ENCODE measurements at places on chromosomes 6 and 20.
A peak's percentile ranks its signal among the peaks of the same experiment; 100 is the strongest.

DNA sequence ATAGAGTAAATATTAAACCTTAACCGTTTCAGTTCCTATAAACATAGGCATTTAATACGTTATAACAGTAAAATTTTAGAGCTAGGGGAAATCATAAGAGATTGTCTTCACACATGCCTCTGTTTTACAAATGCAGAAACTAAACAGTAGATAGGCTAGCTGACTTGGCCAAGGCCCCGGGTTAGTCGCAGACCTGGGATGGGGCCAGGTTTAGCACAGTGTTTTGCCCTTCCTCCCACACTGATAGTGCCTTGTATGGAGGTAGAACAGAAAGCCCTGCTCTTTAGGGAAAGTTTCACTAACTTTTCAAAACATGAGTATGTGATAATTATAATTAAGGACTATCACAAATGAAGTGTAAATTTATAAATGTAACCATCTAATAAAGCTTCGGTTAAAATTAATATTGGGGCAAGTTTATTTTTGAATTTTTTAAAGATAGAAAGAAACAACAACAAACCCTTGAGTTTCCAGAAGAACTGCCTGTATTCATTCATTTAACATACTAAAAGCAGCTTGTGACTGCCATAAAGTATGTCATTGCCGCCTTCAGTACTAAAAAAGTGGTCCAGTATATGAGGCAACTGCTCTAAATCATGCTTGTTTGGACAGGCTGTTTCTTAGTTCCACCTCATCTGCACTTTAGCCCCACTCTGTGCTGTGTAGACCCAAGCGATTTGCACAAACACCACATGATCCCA, 62.5 kb upstream of the LOC128125822 start:
- DNase-seq = no peak

GRCh38 chr6:44342052-44342451, 398 bp upstream of the SPATS1 start:
- DNase-seq = no peak

- DNase-seq = no peak
Observed at GRCh38 chr6:112307707-112308106, 39.4 kb upstream of the RFPL4B start.

DNA sequence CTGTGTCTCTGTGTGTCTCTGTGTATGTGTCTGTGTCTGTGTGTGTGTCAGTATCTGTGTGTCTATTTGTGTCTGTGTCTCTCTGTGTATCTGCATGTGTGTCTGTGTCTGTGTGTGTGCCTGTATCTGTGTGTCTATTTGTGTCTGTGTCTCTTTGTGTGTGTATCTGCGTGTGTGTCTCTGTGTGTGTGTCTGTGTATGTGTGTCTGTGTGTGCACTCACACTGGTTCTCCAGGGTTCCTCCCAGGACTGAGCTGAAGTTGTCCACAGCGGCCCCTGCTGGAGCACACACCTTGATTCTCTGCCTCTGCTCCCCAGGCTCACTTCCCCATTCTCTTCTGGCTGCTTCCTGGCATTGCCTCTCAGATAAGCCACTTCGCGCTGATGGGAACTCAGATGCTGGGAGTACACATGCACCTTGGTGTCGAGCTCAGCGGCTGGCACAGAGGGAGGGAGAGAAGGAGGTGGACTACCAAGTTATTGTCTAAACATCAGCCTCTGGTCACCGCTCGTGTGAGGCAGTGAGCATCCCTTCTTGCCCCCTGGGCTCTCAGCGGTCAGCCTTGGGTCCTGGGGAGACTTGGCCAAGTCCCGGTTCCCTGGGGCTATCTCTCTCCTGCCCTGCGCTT, 104.9 kb upstream of the NXT1 start:
- DNase-seq = peak; percentile 26

GRCh38 chr20:35561671-35562070, 19.8 kb downstream of the ERGIC3 start:
- no peak for DNase-seq

DNA sequence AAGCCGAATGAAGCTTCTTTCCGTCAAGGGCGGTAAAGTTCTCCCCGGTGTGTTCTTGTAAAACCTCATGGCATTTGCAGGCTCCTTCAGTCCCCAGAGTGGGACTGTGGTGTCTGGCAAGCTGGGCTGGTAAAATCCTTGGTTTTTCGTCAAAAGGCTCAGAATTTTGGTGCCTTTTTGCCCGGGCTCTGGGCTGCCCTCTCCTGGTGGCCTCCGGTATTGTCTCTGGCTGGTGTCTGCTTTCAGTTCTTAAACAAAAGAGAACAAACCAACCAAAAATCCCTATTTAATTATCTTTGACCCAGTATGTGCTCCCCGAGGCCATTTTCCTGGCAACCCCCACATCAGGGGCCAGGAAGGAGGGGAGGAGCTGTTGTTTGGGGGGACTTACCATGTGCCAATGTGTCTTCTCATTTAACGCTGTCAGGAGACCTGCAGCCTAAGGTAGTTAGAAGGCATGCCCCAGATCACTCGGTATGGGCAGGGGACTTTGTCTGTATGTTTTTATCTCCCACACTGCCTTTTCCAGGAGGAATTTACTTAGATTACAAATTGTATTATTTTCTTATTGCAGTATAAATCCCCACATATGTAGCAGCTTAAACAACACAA, 11.1 kb downstream of the CDH4 start:
- DNase-seq = peak; percentile 50

- DNase-seq = no peak
Observed at GRCh38 chr20:48465271-48465670, 362.5 kb downstream of the PREX1 start.

DNA sequence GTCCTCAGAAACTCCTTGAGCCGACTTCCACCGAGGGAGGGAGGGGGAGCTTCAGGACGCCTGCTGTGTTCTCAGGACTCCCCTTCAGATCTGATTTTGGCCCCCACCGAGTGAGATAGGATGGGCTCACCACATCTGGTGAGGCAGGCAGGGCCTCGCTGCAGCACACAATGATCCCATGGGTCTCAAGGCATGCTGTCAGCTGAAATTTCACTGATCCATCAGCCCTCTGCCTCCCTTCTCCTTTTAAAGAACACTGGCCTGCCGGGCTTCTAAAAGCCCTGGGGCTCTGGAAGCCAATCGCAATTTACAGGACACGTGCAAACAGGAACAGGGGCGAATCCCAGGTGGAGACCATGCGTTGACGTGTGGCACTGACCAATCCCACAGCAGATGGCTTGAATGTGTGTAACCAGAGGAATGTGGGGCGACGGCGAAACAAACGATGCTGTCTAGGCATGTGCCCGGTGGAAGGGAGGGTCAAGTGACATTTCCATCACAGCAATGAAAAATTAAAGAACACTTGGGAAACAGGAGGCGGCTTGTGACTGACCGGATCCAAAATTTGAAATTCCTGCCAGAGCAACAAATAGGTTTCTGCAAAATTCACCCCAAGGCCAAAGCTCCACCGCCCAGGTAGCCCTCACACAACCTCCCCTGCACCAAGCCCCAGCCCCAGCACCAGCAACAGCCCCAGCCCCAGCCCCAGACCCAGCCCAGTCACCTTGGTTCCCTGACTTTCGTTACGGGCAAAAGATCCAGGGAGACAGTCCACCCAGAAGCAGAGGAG, 167.1 kb upstream of the ZNF337 start:
- DNase-seq = no peak
